ENCODE measurements at places on chromosomes 13 and 19.

DNA sequence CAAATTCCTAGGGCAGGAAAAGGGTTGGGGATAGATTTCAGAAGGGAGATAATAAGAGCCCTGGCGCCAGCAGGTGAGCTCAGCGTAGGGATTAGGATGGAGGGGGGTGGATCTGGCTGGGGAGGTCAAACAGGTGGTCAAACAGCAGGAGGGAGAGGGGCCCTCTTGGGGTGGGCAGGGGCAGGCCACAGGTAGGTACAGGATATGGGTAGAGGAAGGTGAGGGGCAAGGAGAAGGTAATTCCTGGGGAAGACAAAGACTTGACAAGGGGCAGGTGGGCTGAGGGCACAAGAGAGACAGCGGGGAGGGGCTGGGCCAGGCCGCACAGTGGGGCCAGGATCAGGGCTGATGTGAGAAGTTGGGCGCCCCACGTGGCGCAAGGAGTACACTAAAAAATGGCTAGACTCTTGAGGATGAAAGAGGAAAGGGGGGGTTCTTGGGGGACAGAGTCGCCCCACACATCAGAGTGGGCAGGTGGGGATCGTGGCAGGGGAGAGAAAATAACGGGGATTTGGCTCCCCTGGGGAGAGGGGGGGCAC lies 713 bp downstream of the KRI1 start:
- no peak for DNase-seq

- DNase-seq = peak; percentile 88
These were observed 23.5 kb upstream of the SLC15A1 start for GRCh38 chr13:98775844-98776598.

- DNase-seq = no peak
These were observed 24.0 kb downstream of the GRIN2D start for GRCh38 chr19:48417421-48417820.

DNA sequence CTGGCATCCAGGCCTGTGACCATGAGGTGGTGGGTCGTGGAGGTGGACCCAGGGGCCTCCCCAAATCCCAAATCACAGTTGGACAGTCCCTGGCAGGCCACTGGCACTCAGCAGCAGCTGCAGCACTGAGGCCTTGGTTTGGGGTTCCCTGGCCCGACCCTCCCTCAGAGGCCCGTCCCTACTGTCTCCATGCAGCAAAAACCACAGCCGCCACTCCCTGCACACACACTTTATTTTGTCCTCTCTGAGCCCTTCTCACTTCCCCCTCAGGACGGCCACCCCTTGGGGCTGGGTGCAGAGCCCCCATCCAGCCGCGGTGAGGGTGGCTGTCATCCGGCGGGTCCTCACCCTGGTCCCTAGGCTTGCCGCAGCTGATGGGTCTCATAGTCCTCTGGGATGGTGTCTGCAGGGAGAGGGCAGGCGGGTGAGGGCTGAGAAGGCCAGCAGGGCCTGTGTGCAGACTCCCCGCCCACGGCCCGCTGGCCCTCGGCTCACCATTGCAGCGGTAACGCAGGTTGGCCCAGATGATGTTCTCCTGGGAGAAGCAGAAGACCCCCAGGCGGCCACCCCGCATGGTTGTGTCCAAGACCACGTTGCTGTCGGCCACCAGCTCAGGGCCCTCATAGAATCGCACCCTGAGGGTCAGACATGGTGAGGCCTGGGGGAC lies 8.4 kb downstream of the COMP start:
- DNase-seq = no peak

- DNase-seq = no peak
These were observed 23.5 kb downstream of the ADGRL1 start for GRCh38 chr19:14182476-14182875.

- DNase-seq = peak; percentile 23
These were observed 29.3 kb downstream of the STARD13 start for GRCh38 chr13:33256148-33256840.

DNA sequence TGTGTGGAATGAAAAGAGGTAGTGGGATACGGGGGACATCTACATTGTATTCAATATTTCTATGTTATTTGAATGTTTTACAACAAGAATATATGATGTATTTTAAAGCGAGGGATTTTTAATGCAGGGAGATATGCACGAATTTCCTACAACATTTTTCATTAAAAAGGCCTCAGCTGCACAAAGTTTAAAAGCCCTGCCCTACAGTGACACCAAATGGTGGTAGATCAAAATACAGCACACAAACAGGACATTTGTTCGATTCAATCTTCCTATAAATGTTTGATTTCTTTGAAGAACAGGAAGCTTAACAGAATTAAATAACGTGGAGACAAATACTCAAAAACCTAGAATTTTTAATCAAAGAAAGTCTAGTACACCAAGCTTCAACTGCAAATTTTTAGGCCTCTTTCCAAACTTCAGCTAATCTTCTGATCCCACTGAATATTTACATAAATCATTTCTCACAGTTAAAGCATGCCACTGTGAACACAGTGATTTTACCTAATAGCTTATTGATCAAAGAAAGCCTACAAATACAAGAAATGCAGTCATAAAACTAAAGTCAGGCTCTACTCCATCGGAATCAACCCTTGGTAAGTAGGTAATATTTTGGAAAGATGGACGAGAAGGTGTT lies 257.2 kb downstream of the DIAPH3 start:
- DNase-seq = peak; percentile 24

- peak; percentile 54 for DNase-seq
These were observed 907 bp downstream of the KDELR1 start for GRCh38 chr19:48390188-48391099.

- DNase-seq = no peak
These were observed 8.3 kb downstream of the TRPM4 start for GRCh38 chr19:49165865-49166301.

DNA sequence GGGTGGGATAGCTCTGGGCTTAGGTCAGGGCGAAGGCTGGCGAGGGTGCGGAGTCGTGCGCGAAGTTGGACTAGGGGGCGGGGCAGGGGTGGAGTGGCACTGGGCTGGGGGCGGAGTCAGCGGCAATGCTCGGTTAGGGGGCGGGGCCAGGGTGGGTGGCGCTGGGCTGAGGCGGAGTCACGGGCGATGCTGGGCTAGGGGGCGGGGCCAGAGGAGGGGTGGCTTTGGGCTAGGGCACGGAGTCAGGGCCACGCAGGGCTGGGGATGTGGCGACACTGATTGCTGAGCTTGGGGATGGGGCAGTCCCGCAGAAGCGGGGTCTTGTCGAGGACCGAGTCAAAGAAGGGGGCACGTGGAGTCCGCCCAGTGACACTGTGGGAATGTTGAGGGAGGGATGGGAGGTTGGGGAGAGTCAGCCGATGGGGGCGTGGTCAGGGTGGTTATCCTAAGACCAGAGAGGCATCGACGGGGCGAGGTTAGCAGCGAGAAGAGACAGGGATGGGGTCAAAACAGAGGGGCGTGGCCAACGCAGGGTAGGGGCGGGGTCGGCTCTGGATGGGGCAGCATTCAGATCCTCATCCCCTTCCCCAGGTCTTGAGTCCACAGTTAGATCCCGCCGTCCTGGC lies 8.7 kb downstream of the HOMER3 start:
- DNase-seq = no peak

- DNase-seq = no peak
These were observed 4.0 kb downstream of the KLK1 start for GRCh38 chr19:50819636-50820035.

DNA sequence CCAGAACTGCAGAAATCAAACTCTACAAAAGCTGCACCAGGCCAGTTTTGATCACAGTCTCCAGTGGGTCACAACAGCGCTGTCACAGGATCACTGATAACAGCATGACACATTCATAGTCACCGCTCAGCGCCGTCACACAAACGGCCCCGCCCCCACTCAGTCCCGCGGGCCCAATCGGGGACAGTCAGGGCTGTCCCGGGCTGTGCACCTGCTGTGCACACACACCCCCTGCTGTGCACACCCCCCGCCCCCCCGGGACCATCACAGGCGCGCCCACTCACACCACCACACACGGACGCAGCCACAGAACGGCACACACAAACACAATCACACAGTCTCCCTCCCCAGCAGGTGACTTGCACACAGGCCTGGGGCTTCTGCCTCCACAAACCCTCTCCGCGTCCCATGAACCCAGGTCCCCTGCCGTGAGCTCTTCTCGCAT lies 435 bp upstream of the ZNF382 start:
- DNase-seq = peak; percentile 68

- no peak for DNase-seq
These were observed 576.8 kb downstream of the UQCRFS1 start for GRCh38 chr19:28636016-28636629.

GRCh38 chr19:38769635-38770211 lies 3.6 kb downstream of the LGALS7 start:
- DNase-seq = no peak

- peak; percentile 17 for DNase-seq
These were observed 107.8 kb downstream of the RXFP2 start for GRCh38 chr13:31846961-31847752.

DNA sequence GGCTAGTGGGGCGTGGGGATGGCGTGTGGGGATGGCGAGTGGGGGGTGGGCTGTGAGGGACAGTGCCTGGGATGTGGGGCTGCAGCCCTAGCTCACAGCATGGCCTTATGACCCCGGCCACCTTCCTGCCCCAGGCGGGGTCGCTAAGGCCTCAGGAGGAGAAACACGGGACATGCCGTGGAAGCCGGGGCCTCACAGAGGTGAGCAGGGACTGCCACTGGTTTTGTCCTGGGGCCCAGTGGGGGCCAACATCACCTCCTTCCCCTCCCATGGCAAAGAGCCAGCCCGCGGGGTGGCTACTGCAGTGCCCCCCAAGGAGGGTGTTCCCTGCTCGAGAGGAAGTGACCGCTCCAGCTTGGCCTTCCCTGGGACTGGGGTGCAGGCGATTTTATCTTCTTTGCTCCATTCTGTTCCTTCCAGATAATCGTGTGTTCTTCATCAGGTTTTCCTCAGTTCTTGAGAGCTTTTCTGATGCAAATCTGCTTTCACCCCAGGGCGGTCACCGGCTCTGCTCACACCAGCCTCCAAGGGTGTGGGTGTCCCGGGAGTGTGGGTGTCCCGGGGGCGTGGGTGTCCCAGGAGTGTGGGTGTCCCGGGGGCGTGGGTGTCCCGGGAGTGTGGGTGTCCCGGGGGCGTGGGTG lies 1.2 kb downstream of the F7 start:
- DNase-seq = no peak

- no peak for DNase-seq
These were observed 67.4 kb upstream of the UBAC2 start for GRCh38 chr13:99133230-99133629.
